Fibroblast of mammary gland (primary cell): ENCODE measurements at places on chromosomes 7 and 10.

- peak; percentile 20 for DNase-seq
Measured at GRCh38 chr7:17105701-17106100, 192.8 kb upstream of the AHR start.

DNA sequence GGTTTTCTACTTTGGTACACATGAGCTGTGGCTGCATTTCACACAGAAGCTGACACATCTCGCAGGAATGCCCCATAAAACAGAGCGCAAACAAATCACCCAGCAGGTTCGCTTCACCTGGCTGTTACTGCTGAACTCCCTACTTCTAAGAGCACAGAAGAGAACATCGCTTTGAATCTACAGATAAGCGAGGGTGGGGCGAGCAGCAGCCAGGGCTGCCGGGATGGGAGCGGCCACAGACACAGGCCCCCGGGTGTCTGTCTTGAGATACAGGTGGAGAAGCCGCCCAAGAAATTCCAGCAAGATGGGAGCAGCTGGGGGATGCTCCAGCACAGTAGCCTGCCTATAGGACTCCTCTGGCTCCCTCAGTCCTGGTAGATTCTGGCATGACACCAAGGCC is 27.4 kb downstream of the OGDHL start:
- no peak for DNase-seq

GRCh38 chr7:130822642-130823041 is 88.6 kb upstream of the KLF14 start:
- DNase-seq = no peak

DNA sequence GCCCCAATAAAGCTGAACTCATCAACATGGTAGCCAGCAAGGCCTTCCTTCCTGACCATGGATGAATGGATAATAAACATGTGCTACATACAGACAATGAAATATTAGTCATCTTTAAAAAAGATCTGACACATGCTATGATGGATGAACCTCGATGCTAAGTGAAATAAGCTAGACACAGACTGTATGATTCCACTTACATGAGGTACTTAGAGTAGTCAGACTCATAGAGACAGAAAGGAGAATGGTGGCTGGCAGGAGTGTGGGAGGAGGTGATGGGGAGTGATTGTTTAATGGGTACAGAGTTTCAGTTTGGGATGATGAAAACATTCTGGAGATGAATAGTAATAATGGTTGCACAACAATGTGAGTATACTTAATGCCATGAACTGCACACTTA is 114.1 kb upstream of the SORCS3 start:
- DNase-seq = no peak

DNA sequence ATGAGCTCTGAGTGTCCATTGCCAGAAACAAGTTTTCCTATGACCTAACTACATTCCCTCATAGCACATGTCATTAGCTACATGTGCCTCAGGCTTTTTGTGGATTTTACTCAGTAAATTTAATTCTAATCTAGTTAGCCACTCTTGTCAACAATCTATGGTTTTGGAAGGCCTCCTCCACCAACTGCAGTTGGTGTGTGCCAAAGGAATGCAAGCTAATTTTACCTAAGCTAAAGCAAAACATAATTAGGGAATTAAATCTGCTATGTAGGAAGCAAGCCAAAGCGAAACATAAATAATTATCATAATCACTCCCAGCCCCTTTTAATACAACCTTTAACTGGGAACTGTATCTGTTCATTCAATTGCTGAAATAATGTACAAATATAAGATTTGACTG is 3.5 kb upstream of the CTTNBP2 start:
- DNase-seq = no peak
